ENCODE measurements at places on chromosomes 1 and 21.

GRCh38 chr1:101154547-101154946 is 82.3 kb upstream of the S1PR1 start:
- no peak for DNase-seq

- DNase-seq: no peak
Measured at GRCh38 chr1:2970311-2971071, 50.8 kb upstream of the ACTRT2 start.

DNA sequence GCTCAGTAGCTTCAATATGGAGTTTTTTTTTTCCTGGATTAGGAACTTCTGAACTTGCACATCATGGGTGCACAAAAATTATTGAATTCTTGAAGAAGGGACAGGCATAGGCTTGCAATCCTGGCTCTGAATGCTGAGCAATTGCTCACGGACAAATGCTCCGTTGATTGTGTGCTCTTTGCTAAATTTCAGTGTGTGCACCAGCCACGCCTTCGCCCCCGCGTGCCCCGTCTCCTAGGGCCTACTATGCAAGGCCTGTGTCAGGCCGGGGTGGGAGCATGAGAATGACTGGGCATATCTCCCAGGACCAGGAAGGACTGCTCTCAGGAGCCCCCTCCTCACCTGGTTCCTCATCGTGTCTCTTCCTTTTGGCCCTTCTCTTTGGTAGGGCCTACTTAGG is 17.4 kb downstream of the IL6R start:
- DNase-seq: no peak

GRCh38 chr21:44356636-44357035 is 3.2 kb downstream of the TRPM2 start:
- no peak for DNase-seq

- DNase-seq: no peak
Measured at GRCh38 chr1:237705462-237705861, 185.3 kb downstream of the ZP4 start.

DNA sequence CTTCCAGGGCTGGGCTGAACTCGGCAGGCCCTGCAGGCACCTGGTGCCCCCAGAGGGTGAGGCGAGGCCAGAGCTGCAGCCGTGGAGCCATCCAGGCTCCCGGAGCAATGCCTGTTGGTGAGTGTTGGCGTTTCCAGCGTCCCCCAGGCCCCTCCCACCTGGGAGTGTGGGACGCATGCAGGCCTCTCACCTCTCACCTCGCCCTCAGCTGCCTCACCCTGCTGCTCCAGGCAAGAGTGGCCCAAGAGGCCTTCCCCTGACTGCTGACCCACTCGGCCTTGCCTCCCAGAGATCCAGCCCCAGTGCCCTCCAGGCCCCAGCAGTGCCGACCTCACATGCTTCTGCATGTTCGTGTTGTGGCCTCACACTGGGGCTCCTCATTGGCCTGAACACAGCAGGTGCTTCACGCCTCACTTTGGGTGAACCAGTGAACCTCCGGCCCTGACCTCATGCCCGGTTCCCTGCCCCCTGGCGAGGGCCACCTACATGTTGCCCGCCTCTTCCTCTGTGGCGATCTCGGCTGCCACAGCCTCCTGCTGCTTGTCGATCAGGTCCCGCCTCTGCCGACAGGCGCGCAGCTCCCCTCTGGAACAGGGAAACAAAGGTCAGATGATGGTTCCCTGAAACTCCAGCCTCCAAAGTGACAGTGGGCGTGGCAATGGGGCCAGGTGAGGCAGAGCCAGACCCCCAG is 17.0 kb downstream of the CFAP74 start:
- DNase-seq: no peak

DNA sequence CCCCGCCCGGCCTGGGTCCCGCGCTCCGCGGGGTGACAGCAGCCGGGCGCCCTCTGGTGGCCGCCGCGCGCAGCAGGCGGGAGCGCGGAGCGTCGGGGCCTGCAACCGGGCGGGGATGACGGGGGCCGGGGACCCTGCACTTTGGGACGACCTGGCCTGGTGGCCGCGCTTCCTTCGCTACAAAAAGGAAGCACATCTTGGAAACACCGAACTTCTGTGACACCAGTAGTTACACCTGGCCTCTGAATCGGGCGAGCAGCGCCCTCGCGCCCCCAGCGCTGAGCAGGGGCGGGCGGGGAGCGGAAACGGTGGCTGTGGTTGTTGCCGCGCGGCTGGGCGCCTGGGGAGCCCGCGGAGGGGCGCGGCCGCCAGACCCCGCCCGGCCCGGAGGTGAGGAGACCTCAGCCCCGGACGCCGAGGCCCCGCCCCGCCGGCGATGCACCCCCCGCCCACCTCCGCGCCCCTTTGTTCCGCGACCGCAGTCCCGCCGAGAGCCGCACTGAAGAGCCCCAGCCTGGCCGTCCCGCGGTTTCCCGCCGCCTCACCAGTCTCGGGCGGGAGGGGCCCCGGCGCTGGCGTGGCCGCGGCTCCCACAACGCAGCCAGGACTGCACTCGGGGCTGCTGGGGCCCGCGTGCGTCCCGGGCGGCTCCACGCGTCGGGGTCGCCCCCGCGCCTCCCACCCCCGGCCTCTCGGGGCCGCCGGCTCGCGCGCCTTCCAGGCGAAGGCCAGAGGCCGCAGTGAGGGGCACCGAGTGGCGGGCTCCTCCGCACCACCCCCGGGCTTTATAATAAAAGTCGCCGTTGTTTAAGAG is 59.3 kb downstream of the H3-3A start:
- peak; percentile 89 for DNase-seq

DNA sequence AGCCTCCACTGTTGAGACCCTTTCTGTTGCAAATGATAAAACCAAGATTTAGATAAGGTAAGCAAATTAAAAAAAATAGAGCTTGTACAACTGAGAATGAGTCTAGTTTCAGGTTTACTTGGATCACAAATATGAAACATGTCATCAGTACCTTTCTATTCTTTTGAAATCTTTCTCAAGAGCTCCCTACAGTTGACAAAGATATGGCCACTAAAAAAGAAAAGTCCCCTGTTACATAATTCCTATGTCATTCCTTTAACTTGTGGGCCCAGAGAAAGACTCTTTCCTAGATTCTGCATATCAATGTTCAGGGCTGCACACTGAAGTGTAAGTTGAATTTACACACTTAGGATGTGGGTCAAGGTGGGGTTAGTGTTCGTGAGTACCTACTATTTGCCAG is 168.1 kb downstream of the PLA2G4A start:
- DNase-seq: no peak

- peak; percentile 67 for DNase-seq
Measured at GRCh38 chr21:41786509-41786987, 19.7 kb upstream of the RIPK4 start.

GRCh38 chr1:155507945-155508344 is 54.7 kb downstream of the ASH1L start:
- DNase-seq: no peak

- DNase-seq: no peak
Measured at GRCh38 chr1:36321119-36321951, 2.1 kb downstream of the EVA1B start.

GRCh38 chr1:208551024-208551423 is 306.8 kb upstream of the PLXNA2 start:
- no peak for DNase-seq
